ENCODE measurements at places on chromosomes 4 and X. TPM values are rescaled to one million over a fixed set of nuclear protein-coding genes. Genes with fewer than 3 reads are reported as not detected.

GRCh38 chr4:108139089-108139488 is 29.6 kb downstream of the LEF1 start:
- peaks cover 30% of the 10 kb centered on the region for H3K36me3 ChIP-seq
- peaks cover 48% of the 10 kb centered on the region for H3K4me1 ChIP-seq
- DNase-seq = no peak

GRCh38 chr4:60923075-60923474 is 277.1 kb upstream of the ADGRL3 start:
- no peaks in the 10 kb centered on the region for H3K4me1 ChIP-seq
- H3K36me3 ChIP-seq = no peaks in the 10 kb centered on the region
- H3K4me3 ChIP-seq = no peak overlapping the region
- no peaks in the 10 kb centered on the region for H3K27me3 ChIP-seq
- H3K27ac ChIP-seq = no peak overlapping the region

DNA sequence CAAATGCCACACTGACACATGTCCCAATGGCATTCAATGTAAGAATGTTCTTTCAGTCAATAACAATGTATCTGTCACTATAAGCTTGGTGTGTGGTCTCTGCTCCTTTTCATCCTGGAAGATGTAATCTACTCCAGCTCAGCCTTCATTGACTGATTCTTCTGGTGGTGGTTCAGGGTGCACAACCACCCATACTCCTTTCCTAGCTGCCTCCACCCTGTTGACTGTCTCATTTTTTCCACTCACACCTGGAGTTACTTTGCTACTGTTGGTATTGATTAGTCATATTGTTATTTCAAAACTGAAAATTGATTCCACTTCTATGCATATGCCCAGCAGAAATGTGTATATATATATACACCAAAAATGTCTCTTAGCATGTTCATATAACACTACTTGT is 140.5 kb downstream of the ASB9 start:
- H3K4me3 ChIP-seq = no peak overlapping the region
- no peaks in the 10 kb centered on the region for H3K36me3 ChIP-seq
- no peak for DNase-seq

GRCh38 chr4:166017804-166018203 is 144.8 kb downstream of the TLL1 start:
- H3K4me1 ChIP-seq = no peaks in the 10 kb centered on the region
- H3K27ac ChIP-seq = no peak overlapping the region
- no peaks in the 10 kb centered on the region for H3K36me3 ChIP-seq
- no peak for DNase-seq
- no peak overlapping the region for H3K4me3 ChIP-seq

DNA sequence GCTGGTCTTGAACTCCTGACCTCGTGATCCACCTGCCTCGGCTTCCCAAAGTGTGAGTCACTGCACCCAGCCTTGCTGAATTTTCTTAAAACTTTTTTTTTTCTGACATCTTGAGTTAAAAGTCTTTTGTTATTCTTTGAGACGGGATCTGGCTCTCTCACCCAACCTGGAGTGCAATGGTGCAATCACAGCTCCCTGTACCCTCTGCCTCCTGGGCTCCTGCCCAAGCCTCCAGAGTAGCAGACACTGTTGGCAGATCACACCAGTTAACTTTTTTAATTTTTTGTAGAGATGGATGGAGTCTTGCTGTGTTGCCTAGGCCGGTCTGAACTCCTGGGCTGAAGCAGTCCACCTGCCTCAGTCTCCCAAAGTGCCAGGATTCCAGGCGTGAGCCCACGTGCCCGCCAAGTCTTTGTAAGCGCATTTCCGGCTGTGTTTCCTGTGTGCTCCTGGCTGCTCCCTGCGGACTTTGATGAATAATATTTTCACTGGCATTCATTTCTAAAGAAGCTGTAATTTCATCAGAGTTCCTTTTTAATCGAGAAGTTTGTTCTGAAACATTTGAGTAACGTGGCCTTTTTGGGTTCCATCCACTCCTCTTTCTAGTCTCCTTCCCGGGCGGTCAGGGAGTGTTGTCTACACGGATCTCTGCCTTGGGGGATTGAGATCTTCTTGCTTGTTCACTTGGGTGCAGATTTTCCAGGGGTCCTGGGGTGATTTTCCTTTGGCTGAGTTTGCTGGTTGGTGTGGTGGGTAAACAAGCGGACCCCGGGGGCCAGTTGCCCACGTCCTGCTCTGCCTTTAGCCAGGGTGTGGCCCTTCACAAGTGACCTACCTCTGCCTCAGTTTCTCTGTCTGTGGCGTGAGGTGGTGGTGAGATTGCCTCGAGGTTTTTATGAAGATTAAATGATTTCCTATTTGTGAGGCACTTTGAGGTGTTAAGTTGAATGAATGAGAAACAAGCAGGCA is 44.4 kb downstream of the PCGF3 start:
- DNase-seq = no peak
- H3K36me3 ChIP-seq = peaks cover 31% of the 10 kb centered on the region
- H3K4me3 ChIP-seq = no peak overlapping the region
- H3K27ac ChIP-seq = no peak overlapping the region
- H3K27me3 ChIP-seq = no peaks in the 10 kb centered on the region

GRCh38 chrX:2705046-2705832 is 14.1 kb downstream of the CD99 start:
- no peaks in the 10 kb centered on the region for H3K27me3 ChIP-seq
- peaks cover 19% of the 10 kb centered on the region for H3K36me3 ChIP-seq
- H3K4me3 ChIP-seq = no peak overlapping the region
- peaks cover 88% of the 10 kb centered on the region for H3K4me1 ChIP-seq

DNA sequence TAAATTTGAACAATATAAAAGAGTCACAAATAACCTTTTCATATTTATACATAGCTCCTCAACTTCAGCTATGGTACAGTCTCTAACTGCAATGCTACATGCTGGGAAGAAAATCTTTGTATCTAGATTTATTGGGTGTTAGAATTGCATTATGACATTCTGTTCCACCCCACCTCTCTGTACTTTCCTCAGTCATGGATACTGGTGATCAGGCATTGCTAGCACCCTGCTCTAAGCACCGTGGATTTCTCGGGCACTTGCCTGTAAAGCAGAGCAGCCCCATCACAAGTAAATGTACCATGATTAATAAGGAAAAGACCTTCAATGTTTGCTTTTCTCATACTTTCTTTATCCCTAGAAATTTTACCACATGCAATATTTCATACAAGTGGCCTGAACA is 1028.9 kb upstream of the INTU start:
- no peaks in the 10 kb centered on the region for H3K4me1 ChIP-seq
- H3K27ac ChIP-seq = no peak overlapping the region
- H3K4me3 ChIP-seq = no peak overlapping the region
- no peaks in the 10 kb centered on the region for H3K27me3 ChIP-seq
- DNase-seq = no peak

DNA sequence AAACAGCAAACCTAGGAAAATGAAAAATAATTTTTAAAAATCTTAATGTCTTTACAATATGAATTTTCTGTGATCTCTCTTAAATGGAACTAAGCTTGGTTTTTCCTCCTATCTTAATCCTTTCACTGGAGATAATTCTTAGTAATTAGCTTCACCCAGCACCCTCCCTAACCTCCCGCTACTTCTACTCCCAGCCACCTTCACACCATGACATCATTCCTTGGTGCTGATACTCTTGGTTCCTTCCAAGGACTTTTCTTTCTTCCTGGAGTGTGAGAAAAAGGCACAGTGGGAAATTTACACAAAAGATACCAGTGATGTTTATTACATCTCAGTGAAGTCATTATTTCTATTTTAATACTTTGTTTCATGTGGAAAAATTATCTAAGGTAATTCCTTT is 163.6 kb upstream of the PLAC1 start:
- H3K4me3 ChIP-seq = no peak overlapping the region
- no peak overlapping the region for H3K27ac ChIP-seq
- DNase-seq = no peak
- no peaks in the 10 kb centered on the region for H3K4me1 ChIP-seq

The NKAP gene
- total RNA-seq = 14.5 TPM

The KLHL13 gene
- total RNA-seq = 0.36 TPM
